ENCODE measurements at places on chromosomes 1 and 21.

DNA sequence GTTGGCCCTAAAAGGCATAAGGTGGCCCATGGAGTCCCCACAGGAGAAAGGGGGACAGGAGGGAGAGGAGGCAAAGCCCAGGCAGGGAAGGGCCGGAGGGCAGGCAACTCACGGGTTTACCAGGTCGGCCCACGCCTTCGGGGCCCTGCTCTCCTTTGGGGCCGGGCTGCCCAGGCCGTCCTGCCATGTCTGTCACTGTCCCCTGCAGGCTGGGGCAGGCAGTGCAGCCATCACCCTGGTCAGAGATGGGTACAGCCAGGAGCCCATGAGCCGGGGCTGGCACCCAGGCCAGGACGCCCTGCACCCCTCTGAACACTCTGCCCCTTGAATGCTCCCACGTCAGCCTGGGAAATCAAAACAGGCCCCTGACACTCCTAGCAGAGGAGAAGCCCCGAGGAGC is 19.8 kb downstream of the COL16A1 start:
- DNase-seq, result no peak

- no peak for DNase-seq
Measured at GRCh38 chr1:82927753-82928152, 1071.2 kb downstream of the TTLL7 start.

DNA sequence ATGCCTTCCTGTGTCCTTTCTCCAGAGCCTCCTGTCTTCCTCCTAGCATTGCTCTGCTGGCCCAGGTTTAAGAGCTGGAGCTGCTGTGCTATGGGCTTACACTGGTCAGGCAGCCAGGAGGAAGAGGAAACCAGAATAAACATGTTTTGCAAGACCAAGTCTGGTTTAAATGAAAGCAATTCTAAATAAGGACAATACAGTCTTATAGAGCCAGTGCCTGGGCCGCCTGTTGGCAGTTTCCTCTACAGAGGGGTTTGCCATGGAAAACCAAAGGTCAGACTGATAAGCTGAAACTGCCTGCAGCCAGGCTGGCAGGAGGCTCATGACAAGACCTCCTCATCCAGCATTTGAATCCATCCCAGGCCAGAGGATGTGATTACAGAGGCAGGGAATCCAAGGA is 92.9 kb upstream of the FGGY start:
- no peak for DNase-seq

DNA sequence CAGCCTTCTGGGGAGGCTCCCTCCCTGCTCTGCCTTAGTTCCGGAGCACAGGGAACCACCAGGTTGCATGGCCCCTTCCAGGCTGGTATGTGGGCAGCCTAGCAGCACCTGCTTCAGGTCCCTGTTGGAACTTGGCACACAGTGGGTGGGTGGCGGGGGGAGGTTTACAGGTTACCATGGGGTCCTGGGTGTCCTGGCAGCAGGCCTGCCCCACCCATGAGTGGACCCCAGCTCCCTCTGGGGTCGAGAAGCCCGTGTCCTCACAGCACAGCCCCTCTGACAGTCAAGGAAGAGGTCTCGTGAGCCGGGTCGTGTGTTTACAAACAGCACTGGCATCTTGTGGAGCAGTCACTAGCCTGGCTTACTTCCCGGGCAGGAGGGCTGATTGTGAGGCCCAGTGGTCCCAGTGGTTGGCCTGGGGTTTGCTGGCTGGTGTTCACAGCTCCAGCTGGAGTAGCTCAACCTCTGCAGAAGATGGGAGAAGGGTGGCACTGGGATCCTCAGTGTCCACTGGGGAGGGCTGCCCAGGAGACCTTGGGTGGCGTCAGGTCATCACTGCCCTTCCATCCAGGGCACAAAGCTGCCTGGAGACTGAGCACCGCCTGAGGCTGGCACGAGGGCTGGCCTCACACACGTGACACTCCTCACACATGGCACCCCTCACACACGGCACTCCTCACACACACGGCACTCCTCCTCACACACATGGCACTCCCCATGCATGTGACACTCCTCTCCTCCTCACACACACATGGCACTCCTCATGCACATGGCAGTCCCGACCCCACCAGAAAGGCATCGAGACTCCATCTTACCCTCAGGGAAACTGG is 100.9 kb downstream of the RIPK4 start:
- no peak for DNase-seq

GRCh38 chr1:92583821-92584760 is 97.4 kb upstream of the GFI1 start:
- no peak for DNase-seq

DNA sequence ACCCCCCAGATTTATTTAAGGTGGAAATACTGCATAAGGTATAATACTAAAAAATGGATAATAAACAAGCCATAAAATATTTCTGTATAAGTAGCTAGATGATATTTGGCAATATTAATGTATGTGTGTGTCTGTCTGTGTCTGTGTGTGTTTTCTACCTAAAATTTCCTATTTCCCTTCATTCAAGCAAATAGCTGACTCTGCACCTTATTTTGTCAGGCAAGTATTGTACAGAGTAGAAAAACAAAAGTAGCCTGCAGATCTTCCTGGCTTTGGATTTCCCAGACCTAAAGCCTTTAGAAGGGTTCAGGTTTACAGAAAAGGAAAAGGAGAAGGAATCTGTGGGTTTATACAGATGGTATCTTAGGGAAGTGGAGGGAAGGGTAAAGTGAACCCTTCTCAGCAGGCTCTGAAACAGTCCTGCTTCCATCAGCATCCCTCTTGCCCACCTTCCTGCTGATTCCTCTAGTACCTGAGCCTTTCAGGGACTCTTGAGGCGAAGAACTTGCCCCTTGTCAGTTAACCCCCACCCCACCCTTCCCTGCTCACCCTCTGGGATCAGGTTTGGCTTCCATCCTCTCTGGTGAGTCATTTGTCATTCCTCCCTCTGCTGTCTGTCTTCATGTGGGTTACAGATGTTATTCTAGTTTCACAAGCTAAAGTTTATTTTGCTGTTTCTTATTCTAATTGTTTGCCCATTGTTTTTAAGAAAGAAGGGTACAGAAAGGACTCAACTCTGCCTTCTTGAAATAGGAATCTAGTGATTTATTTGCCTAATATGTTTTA is 21.7 kb upstream of the RGS16 start:
- DNase-seq, result no peak

GRCh38 chr21:42981214-42981523 is 6.8 kb downstream of the PKNOX1 start:
- no peak for DNase-seq

DNA sequence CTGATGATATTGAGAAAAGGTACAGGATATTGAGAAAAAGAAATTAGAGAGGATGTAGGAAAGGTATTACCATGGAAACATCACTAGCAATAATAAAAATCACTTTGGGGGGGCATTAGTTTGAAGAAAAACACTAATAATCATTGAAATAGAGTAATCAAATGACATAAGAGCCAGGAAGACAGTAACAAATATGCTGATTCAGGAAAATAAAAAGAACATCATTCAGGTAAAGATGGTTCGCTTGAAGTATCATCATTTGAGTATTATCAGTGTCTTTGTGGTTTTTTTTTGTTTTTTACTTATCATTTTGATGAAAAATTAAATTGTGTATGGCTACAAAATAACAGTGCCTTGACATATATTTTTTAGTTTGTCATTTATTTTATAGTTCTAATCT is 164.5 kb downstream of the IFI44 start:
- no peak for DNase-seq

GRCh38 chr1:175787881-175788280 is 44.5 kb upstream of the TNR start:
- DNase-seq, result no peak

DNA sequence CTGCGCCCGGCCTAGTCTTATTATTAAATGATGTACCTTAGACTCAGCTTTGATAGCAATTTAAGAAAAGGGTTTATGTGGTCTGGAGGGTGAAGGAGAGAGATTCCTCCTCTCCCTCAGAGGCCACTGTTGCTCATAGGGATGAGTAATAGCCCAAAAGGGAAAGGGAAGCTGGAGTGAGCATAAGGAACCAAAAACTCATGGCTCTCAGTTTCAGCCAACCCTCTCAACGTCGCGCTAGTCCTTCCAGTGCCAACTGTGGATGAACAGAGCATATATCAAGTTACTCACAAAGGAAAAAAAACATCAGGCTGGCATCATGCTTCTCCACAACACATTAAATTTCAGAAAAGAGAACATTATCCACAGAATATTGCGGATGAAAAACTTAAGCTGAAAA is 8.3 kb upstream of the GPR89B start:
- DNase-seq, result no peak

- DNase-seq, result peak; percentile 10
Measured at GRCh38 chr21:46368533-46369285, 44.8 kb downstream of the PCNT start.
